ENCODE measurements at places on chromosomes 1 and 21. TPM values are rescaled to one million over a fixed set of nuclear protein-coding genes. Genes with fewer than 3 reads are reported as not detected.

CYP4A11 gene
- total RNA-seq: not detected

PRDM16 gene
- 1.1 TPM for total RNA-seq

NHLH2 gene
- 0.48 TPM for total RNA-seq

NRAS gene
- 75.2 TPM for total RNA-seq
